ENCODE measurements at places on chromosomes 11 and 22.

DNA sequence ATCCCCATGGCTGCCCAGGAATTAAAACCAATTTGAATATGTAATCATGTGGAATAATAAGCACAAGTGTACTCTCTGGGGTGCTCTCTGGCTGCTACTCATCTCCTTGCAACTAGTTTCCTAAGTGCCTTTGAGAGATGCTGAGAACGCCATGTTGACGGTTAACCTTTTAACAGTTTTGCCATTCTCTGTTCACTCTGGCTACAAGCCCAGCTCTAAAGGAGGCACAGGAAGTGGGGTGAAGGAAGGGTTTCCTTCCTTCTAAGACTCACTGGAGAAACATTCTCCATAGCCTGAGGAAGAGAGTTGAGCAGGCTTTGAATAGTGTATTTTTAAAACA lies 122.0 kb upstream of the ZC3H12C start:
- peak; percentile 54 for DNase-seq

DNA sequence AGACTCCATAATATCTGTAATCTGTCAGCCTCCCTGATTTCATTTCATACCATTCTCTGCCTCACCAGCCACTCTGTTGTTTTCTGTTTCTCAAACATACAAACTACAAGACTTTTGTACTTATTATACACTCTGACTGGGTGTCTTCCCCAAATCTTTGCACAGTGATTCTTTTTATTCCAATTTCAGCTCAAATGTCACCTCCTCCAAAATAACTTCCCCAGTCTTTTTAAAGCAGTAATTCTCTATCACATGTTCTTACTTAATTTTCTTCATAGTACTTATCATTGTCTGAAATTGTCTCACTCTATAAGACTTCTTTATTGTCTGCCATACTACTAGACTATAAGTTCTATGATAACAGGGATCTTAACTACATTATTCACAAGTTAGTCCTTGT lies 19.6 kb downstream of the SOX6 start:
- DNase-seq, result no peak

DNA sequence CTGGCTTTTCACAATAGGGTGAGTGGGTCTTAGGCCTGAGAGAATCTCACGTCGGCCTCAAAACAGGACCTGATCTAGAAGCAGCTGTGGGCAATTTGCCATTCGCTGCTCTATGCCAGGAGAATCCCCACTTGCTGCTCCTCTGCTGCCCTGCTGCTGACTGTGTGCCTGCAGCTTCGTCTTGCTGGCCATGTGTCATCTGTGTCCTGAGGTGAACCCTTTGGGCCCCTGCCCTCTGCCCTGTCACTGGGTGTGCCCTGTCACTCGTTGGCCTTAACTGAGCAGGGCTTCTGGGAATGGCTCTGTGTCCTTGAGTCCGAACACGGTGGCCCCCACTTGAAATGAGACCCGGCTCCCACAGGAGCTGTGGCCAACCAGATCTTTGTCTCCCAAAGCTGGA lies 6.2 kb downstream of the NAA40 start:
- no peak for DNase-seq

GRCh38 chr11:66957971-66958231 lies 282 bp downstream of the PC start:
- no peak for DNase-seq

GRCh38 chr22:39408807-39409206 lies 9.2 kb downstream of the TAB1 start:
- DNase-seq, result no peak

- DNase-seq, result no peak
These were observed 496.2 kb downstream of the INSC start for GRCh38 chr11:15610881-15611280.

GRCh38 chr22:47105085-47105484 lies 342.6 kb downstream of the TBC1D22A start:
- no peak for DNase-seq

- DNase-seq, result peak; percentile 11
These were observed 876 bp downstream of the NFRKB start for GRCh38 chr11:129894278-129895125.

DNA sequence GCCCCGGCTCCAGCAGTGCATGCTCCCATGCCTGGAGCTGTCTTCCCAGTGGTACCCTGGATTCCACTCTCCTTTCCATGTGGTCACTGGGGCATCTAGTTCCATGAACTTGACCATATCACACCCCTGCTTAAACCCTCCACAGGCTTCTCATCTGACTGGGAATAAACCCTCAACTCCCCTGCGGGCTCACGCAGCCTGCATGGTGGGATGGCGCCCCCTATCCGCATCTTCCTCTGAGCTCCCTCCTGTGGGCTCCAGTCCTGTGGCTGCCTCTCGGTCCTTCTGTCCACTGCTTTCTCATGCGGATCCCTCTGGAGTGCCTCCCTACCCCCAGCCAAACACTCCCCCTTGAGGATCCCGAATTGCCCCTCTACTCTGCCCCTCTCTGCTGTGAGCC lies 41.4 kb upstream of the TTLL12 start:
- peak; percentile 16 for DNase-seq

DNA sequence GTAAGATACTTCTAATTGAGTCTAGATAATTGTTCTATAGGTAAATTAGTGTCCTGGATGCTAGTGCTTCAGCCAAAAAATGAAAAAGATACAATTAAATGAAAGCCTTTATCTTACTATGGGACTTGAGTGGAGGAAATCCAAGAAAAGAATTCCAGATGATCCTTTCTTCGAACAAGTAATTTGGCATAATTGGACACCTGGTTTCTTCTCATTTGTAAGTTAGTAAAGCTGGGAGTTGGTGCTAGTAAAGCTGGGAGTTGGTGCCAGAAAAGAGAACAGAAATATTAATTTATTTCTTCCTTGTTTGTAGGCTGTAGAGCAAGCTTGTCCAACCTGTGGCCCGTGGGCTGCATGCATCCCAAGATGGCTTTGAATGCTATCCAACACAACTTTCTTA lies 12.3 kb downstream of the OR51V1 start:
- DNase-seq, result no peak

GRCh38 chr11:57885298-57886050 lies 123.9 kb downstream of the CTNND1 start:
- peak; percentile 27 for DNase-seq

Measured in amniotic epithelial cell (primary cell).